ENCODE measurements at places on chromosomes 7 and 10. TPM values are rescaled to one million over a fixed set of nuclear protein-coding genes. Genes with fewer than 3 reads are reported as not detected.

- no peak for DNase-seq
Observed at GRCh38 chr7:55028011-55028410, 9.2 kb downstream of the EGFR start.

- no peak for DNase-seq
Observed at GRCh38 chr10:28479425-28479865, 53.5 kb upstream of the WAC start.

DNA sequence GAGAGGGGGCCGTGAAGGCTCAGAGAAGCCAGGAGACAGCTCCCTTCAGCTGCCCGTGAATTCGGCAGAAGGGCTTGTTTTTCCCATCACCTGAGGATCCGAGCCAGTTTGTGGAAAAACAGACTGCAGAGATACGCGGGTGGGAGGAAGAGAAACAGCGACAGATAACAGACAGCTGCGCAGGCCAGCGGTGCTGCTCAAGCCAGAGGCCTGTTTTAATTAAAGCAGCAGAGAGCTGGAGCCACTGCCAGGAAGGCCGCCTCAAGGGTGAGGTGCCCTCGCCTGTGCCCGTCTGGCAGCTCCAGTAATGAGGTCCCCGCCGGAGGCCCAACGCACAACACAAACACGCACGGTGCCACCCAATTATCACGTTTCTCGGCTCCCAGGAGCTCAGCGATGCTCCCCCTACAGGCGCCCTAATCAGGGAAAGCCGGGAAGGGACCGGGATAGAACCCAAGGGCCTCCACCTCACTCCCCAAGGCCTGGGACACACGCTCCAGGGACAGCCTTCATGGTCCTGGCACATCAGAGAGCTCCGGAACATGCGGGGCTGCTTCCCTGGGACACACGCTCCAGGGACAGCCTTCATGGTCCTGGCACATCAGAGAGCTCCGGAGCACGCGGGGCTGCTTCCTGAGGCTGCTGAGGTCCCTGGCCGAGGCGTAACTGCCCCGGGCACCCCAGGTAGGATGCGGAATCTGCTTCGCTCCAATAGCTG, 60.6 kb upstream of the DNAAF5 start:
- no peak for DNase-seq

DNA sequence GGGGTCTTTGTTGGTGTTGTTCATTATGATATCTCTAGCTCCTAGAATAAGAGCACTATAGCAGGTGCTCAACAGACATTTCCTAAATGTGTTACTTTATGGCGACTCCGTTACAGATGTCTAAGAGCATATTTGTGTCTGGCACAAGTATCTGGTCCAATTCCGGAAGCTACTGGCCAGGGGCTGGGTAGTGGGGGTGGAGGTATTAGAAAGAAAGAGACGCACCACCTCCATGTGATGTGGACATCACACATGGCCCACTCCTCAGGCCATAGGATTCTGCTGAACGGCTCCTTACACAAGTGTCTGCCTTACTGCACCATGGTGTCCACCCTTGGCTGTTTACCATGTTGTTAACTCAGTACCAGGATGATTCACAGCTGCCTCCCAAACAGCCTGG, 296.8 kb upstream of the MKI67 start:
- no peak for DNase-seq

The TMEM209 gene
- total RNA-seq = 9.2 TPM

The ELMO1 gene
- 27.9 TPM for total RNA-seq

The KIFBP gene
- total RNA-seq = 51.1 TPM

Data from glomerular endothelial cell (primary cell).